ENCODE measurements at places on chromosomes 12 and 14.
A peak's percentile ranks its signal among the peaks of the same experiment; 100 is the strongest.

DNA sequence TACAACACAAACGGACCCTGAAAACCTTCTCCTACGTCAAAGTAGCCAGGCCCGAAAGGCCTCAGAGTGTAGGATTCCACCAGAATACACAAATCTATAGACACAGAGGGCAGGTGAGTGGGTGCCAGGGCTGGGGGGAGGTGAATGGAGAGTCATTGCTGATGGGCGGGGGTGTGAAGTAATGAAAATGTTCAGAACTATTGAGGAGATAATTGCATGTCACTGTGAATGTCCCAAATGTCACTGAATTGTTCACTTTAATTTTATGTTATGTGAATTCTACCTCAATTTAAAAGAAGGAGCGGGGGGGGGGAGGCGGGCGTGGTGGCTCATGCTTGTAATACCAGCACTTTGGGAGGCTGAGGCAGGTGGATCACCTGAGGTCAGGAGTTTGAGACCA is 36.0 kb downstream of the P2RX4 start:
- DNase-seq = no peak

GRCh38 chr14:61520576-61520975 is 174.7 kb upstream of the HIF1A start:
- no peak for DNase-seq

- no peak for DNase-seq
These were observed 58.9 kb downstream of the ANAPC7 start for GRCh38 chr12:110344657-110345056.

- no peak for DNase-seq
These were observed 1093.7 kb downstream of the SLC6A15 start for GRCh38 chr12:83818881-83819280.

DNA sequence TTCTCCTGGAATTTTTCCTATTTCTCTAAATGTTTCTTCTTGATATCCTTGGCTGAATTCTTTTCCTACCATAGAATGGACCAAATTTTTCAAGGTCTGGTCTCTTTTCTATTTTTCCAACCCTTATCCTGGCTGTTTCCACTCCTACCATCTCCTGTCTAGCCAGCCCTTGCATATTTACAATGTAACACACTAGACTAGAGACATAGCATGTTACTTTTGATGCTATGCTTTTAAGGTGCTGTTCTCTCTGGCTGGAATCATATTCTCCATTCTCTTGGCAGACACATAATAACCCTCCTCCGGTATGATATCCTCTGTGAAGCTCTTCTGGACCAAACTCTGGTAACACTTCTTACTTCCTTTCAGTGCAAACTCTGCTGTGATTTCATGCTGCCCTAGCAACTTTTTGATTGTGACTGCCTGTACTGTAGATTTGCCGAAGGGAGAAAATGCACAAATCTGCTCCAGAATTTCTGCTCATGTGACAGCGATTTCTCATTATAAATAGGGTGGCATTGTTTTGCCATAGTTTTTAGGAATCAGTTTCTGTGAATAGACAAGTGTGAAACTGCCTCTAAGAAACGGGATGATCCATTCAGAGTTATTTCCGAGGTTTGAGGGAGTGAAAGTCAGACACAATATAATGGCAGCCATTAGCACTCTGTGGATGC is 284.4 kb downstream of the MDGA2 start:
- DNase-seq = no peak

DNA sequence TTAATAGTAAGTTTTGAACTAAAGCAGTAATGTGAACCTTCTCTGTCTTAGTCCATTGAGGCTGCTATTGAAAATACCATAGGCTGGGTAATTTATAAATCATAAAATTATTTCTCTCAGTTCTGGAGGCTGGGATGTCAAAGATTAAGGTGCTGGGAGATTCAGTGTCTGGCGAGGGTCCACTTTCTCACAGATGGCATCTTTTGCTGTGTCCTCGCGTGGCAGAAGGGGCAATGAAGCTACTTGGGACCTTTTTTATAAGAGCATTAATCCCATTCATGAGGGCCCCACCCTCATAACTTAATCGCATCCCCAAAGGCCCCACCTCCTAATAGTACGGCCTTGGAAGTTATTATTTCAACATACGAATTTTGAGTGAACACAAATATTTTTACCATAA is 28.4 kb downstream of the LIN7A start:
- no peak for DNase-seq

- no peak for DNase-seq
These were observed 680.7 kb downstream of the GALC start for GRCh38 chr14:87312169-87312893.

DNA sequence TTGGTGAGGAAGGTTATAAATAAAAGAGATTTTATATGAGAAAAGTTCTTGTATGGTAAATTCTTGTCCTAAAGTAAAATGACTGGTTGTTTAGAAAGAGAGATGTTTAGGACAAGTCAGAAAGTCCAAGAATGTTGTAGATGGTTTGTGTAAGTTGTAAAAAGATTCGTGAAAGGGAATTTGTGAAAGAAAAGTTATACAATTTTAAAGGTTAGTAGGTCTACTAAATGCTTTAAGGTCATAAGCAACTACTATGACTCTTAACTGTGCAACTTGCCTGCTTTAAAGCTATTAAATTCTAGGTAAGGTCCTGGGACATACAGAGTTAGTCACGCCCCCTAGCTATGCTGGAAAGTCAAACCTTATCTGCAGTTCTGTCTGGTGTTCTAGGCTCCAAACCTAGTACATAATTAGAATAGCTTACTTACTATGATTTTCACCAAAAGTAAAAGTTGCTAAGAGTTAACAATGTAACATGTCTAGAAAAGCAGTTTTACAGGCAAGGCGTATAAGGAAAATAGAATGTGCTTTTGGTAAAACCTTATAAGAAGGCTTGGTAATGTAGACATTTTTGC is 11.2 kb upstream of the DHRS2 start:
- DNase-seq = no peak

GRCh38 chr12:121711361-121712189 is 977 bp upstream of the TMEM120B start:
- no peak for DNase-seq

GRCh38 chr12:57782608-57783465 is at the start of gene TSFM:
Gene TSFM (plus strand): TSS chr12:57782787. CDS start chr12:57782802, 15 bp downstream.
- DNase-seq = peak; percentile 91

GRCh38 chr12:68792952-68793351 is 15.0 kb upstream of the MDM2 start:
- no peak for DNase-seq

GRCh38 chr12:57535764-57536596 is 11.0 kb downstream of the DCTN2 start:
- no peak for DNase-seq

GRCh38 chr12:12958886-12959285 is 6.9 kb upstream of the GPRC5D start:
- no peak for DNase-seq

GRCh38 chr12:50999093-50999492 is 27.1 kb downstream of the SLC11A2 start:
- DNase-seq = no peak

DNA sequence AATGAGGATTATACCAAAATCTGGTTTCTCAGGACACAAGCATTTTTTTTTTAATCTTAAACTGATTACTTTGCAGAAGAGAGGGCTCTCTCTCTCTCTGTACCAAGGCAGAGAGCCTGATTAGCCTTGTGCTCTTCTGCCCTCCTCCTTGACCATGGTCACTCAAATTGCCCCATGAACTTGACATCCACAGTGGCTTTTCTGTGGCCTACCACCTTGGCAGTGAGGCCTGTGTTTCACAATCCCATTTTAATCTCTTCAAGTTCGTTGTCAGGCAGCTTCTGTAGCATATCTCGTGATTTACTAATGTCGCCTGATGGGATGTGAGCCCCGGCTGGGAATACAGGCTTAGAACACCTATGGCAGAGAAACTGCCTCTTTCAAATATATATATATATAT is 30.7 kb upstream of the PWP1 start:
- DNase-seq = no peak

GRCh38 chr14:51073731-51074130 is 21.2 kb downstream of the TRIM9 start:
- DNase-seq = no peak

DNA sequence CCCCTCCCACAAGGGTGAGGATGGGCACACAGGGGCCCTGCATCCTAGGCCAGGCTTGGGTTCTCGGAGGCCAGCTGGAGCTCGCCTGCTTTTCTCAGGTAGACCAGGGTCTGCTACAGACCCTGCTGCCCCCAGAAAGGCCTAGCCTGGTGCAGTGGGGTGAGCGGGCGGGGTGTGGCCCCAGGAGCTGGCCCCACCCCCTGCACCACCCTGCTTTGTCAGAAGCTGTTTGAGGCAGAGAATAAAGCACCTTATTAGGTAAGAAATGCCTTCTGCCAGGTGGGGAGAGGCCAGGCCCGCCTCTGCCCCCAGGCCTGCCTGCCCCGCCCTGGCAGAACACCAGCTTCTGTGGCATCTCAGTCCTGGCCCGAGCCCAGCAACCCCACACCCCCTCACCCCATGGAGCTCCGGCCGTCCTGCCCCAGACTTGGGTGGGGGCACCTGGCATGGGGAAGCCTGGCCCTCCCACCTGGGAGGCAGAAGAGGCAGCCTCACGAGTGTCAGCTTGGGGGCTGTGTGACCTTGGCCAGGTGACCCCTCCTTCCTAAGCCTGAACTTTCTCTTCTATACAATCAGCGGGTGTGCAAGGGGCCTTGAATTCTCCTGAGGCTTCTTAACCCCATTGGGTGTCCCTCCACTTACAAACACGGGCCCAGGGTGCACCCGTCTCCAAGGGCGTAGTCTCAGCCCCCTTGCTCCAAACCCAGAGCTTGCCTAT is 43.2 kb downstream of the KRT80 start:
- no peak for DNase-seq

DNA sequence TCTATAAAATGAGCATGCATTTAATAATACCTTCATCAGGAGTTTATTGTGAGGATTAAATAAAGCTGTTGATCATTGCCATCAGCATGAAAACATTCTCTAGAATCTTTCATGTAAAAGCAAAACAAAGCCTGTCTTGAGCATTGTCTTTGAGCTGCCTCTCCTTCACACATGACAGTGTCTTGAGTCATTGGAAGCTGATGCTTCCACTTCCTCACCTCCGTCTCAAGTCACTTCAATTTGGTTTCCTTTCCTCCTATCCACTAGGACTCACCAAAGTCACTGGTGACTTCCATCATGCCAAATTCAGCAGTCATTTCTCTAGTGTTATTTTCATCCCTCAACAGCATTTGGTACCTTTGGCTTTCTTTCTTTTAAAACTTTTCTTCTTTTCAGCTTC is 31.6 kb upstream of the MYBPC1 start:
- no peak for DNase-seq
